ENCODE measurements at places on chromosomes 2 and 18.

DNA sequence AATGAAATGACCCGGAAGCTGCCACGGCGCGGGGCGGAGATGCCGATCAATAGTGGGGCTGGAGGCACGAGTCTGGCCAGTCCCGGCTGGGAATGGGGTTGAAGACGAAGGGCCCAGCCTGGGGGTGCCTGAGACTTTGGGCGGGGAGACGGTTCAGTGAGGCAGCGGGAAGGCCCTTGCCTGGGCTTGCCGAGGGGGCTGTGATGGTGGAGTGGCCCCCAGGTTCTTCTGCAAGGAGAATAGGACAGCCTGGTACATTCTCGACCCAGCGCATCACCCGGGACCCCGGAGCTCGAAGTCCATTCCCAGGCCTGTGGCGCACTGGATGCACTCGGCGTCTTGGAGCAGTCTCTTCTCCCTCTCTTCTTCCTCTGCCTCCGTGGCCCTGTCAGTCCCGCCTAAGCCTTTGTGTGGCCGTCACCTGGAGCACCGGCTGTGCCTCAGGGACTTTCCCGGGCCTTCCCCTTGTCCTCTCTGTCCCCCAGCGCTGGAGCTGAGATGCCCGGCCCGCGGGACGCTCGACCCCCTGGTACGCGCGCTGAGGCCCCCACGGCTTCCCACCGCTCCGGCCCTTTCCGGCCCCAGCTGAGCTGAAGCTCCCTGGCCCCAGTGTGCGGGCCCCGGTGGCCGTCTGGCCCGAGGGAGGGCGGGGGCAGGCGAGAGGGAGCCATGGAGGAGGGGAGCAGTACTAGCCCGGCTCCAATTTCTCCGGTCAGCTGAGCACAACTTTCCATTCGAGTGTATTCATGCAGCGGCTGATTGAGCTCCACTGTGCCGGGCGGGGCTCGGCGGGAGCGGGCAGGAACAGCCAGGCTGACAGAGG is 8.0 kb downstream of the SIX3 start:
- peak; percentile 90 for DNase-seq

DNA sequence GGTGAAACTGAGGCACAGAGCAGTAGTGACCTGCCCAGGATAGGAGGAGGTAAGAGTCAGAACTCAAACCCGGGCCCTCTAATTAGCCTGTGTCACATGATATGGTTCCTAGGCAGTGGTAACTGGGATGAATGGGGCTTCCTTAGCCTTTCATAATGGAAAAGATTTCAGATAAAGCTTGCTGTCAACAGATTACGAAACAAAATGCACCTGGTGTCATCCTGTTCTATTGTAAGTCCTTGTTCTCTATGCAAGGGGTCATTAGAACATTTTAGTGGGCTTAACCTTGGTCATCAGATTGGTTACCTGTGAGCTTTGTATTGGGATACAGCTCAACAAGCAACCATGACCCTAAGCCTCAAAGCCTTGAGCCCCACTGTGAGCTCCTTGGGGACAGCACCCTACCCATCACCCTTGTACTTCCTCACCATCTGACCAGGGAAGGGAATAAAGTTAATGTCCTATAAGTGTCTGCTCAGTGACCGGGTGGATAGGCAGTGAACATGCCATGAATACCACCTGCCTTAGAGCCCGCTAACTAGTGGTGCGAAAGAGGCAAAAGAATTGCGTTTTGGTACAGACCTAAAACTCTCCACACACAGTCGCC is 70.3 kb upstream of the RMDN2 start:
- no peak for DNase-seq

DNA sequence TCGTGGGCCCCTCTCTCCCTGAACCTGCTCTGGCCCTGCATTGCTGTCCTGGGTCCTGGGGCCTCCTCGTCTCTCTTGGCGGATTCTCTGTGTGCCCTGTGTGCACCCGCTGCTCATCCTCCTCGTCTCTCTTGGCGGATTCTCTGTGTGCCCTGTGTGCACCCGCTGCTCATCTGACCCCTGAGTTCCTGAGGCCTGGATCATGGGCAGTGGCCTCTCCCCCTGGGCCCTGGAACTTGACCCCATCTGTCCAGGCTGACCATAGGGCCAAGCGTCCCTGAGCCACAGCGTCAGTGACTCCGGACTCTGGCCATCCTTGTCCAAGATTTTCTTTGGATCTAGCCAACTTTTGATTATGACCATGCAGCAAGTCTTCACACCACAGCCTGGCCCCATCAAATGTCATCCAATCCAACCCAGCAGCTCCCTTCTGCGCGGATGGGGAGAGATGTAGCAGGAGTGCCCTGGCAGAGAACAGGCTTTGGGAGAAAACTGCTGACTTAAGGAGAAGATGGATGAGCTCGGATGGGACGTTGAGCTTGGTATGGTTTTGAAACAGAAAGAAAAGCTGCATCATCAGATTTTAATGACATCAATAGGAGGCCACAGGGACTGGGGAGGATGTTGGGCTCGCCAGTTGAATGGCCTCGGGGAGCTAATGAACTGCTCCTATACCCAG is 455.1 kb upstream of the HS6ST1 start:
- no peak for DNase-seq

DNA sequence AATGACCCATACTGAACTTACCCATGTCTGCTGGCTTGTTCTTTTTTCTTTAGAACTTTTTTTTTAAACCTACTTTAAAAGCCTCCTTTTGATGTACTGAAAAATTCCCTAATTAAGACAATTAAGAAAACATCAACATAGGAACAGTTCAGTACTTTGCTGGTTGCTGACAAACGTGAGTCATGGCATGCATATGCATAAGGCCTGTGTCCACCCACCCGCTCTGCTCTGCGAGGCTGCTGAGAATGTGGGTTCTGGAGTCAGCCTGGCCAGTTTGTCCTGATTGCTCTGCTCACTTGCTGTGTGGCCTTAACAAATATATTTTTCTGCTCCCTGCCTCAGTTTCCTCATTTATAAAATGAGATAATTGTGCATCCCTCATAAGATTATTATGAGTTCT is 27.3 kb downstream of the LAMA3 start:
- no peak for DNase-seq

DNA sequence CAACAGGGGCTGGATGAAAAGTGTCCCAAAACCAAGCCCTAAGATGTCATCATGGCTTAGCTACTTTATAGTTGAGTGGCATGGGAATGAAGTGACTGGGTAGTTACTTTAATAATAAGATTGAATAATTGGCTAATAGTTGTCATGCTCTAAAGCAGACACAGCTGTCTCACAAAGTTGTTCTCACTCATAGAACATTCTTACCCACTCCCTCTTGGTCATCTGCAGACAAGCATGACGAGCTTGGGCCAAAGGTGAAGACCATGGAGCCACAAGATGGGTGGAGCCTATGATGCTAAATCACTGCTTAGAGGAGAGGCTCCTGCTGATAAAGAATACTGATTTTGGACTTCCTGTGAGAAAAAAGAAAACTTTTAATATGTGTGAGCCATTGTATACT is 62.4 kb upstream of the MMADHC start:
- DNase-seq: no peak

DNA sequence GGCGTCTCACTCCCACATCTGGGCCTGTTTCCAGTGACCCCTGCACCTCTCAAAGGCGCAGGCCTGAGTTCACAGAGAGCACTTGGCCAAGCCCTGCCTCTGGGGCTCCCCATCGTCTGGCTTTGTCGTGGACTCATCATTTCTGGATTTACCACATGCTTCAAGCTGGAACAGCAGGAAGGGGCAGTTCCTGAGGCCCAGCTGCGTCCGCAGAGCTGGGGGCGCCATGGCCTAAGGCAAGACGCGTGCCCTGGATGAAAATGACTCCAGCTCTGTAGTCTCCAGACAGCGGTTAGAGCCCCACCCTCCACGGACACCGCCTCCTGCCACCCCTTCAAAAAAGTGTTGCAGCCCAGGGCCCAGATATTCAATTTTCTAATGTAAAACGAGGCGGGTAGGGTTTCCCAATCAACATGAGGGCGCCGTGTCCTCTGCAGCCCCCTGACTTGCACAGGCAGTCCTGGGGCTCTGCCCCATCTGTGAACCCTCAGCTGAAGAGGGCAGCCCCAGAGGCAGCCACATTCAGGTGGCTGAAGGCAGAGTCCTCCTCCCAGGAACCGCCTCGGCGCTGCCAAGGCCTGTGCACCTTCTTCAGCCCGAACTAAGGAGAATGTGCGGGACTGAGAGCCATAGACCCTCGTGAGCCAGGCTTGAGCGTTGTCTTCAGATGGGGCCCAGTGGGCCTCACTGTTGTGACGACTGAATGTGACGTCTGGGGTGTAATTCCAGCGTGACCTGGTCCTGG is 85.5 kb downstream of the NFATC1 start:
- DNase-seq: no peak

- no peak for DNase-seq
Observed at GRCh38 chr2:130864830-130865800, 28.4 kb downstream of the ARHGEF4 start.

DNA sequence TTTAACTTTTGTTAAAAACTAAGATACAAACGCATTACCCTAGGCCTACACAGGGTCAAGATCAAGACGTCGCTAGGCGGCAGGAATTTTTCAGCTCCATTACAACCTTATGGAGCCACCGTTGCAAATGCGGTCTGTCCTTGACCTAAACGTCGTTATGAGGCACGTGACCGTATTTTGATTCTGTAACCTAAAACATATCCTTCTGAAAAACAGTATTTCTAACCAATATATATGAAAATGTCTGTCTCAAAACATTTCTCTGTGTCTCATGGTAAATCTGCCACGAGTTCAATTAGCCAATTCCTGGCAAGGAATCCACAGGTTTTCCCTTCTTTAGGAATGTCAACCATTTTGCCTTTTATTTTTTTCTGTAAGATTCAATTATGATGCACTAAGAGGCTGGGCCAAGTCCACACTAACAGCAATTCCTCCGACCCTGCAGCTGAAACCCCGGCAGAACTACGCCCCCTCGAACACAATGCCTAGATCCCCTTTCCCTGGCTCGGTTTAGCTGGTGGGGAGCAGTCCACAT is 1.7 kb downstream of the RTN4 start:
- DNase-seq: no peak

- no peak for DNase-seq
Observed at GRCh38 chr2:118333664-118334063, 245.4 kb downstream of the INSIG2 start.

DNA sequence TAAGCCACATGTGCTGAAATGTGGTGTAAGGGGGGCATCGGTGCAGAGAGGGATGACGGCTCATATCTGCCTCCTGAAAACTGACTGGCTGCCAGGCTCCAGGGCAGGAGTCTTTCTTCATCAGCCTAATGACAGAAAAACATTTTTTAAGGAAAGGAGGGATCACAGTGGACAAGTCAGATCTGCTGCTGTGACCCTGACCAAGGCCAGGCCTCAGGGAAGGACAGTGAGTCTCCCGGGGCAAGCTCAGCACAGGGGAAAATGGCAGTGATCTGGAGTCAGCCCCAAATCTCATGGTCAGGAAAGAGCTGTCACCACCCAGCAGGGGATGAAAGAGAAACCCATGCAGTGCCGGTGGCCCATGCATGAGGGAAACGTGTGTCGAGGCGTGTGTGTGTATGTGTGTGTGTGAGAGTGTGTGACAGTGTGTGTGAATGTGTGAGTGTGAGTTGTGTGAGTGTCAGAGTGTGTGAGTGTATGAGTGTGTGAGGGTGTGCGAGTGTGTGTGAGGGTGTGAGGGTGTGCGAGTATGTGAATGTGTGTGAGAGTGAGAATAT is 134.5 kb downstream of the INHBB start:
- no peak for DNase-seq

DNA sequence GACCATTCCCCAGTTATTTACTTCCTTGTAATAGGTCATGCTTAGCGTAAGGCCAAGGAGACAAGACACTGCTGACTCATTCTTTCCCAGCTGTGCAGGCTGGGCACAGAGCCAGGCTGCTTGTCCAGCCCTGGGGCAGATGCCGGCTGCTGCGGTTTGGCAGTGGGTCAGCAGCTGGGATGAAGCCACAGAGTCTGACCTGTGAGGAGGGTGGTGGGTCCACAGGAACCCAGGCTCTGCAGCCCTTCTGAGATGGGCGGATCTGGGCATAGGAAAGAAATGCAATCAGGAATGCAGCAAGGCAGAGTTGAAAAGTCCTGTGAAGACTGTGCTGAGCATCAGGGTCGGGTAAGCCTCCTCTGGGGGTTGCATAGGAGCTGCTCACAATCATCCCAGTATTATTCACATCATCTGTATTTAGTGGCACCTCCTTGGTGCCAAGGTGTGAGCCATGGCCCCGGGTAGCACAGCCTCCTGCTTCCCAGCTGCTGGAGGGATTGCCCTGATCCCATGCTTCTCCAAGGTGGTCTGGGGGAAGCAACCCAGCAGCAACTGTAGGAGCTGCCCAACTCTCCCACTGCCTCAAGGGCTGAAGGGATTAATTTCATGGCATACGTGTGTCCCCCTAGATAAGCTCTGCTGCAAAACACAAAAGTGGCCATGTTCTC is 139.0 kb downstream of the DDX1 start:
- no peak for DNase-seq

DNA sequence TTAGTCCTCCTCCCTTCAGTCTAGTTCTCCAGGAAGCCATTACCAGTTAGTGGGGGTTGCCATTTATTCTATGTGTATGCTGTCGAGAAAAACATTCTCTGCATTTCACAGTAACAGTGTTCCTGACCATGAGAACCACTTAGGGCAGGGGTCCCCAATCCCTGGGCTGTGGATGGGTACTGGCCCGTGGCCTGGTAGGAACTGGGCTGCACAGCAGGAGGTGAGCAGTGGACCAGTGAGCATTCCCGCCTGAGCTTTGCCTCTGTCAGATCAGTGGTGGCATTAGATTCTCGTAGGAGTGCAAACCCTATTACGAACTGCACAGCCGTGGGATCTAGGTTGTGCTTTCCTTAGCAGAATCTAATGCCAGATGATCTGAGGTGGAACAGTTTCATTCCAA is 15.8 kb downstream of the ITGA4 start:
- no peak for DNase-seq

GRCh38 chr18:26565514-26565913 is 17.2 kb upstream of the KCTD1 start:
- DNase-seq: no peak

GRCh38 chr2:169362894-169363559 is 693 bp upstream of the LRP2 start:
- no peak for DNase-seq

Measured in ecto neural progenitor cell (in vitro differentiated cells).